ENCODE measurements at places on chromosomes 3 and 15.

DNA sequence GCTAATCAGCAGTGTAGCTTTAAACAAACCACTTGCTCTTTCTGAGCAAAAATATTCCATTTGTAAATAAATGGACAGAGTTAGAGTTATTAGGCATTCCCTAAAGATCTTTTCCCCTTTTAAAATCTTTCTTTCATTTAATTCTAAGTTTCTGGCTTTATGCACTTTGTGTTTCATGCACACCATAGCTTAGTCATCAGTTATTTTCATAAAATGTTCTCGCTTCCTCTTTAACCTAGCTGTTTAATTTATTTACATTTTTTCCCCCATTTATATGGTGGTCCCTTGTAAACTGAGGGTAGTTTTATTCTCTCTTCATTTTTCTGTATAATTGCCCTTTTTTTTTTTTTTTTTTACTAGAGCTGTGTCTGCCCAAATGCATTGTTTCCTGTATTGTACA, 315.0 kb upstream of the LRRFIP2 start:
- DNase-seq, result no peak

GRCh38 chr15:73930371-73930770, 4.1 kb downstream of the LOXL1 start:
- no peak for DNase-seq

- DNase-seq, result peak; percentile 23
Measured at GRCh38 chr3:22977650-22978289, 225.4 kb upstream of the UBE2E2 start.

- no peak for DNase-seq
Measured at GRCh38 chr3:106827515-106828213, 549.6 kb upstream of the CCDC54 start.

DNA sequence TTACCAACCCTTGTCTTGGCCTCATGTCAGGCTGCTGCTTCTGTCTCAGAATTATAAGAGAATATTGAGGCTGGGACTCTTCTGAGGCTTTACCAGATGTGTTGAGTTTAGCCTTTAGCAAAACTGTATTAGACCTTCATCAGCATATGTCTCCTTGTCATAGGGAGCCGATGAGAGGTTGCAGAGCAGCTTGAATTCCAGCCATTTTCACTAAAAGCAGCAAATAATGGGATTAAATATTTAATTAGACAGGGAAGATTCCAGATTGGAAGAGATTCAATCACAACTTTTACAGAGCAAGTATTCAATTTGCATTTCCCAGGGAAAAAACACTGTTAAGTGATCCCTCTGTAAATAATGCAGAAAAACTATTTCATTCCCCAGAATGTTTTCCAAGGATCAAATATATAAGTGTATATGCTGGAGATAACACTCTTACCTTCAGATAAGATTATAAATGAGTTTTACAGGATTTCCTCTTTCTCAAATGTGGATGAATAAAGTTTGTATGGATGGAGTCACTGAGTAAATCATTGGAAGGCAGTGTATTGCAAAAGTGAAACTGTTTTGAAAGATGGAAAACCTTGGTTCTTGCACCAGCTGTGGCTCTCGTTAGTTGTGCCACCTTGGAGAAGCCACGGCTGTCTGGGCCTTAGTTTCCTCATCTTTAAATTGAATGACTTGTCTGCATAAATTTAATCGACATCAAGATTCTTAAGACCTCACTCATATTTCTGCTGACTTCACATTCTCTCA, 466.4 kb upstream of the SGO1 start:
- no peak for DNase-seq

GRCh38 chr3:98695796-98696195, 67.3 kb upstream of the ST3GAL6 start:
- DNase-seq, result no peak

Data from GM13977 (cell line).